Stimulated activated CD8-positive, alpha-beta memory T cell treated with anti-CD3 and anti-CD28 coated beads, Interleukin-4, amount 100 ng/mL, for 4 hours (primary cell): ENCODE measurements at places on chromosomes 16 and 17.

- DNase-seq, result no peak
Measured at GRCh38 chr16:62068747-62069146, 32.5 kb upstream of the CDH8 start.

- DNase-seq, result no peak
Measured at GRCh38 chr17:17186051-17186450, 20.1 kb downstream of the PLD6 start.

GRCh38 chr16:58684001-58684353 is 593 bp downstream of the SLC38A7 start:
- DNase-seq, result no peak

DNA sequence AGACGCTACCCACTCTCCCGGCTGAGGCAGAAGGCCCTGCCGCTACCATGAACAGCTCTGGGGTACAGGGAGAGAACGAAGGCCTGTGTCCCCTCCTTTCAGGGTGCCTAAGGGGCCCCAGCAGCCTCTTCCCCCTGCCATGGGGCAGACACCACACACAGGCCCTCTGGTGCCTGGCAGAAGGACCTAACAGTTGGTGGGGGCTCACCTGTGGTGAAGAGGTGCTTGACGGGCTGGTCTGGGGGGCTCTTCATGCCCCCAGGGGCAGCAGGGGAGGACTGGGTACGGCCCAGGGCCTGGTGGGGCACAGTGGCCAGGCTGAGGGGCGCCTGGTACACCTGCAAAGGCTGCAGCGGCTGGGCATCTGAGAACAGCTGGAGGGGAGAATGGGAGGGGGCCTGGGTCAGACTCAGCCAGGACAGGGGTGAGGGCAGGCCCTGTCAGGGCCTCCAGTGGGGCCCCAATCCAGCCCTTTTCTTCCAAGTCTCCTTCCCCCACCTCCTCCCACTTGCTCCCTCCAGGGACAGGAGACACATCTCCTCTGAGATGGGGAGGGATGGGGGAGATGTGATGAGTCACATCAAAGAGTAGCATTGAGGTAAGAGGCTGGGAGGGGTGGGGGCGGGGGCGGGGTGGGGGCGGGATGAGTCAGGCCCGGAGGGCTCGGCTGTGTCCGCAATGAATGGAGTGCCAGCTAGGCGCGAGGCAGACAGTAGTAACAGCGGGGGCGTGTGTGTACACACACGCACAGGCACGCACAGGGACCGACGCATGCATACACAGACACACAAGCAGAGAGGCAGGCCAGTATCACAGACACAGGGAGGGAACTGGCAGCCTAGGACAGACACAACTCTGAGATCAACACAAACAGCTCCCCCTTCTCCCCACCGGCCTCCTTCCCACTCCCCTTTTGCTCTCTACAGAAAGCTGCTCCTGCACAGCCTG is 16.1 kb downstream of the G6PC3 start:
- peak; percentile 55 for DNase-seq

GRCh38 chr17:31570951-31571892 is 179.7 kb downstream of the RAB11FIP4 start:
- DNase-seq, result no peak

DNA sequence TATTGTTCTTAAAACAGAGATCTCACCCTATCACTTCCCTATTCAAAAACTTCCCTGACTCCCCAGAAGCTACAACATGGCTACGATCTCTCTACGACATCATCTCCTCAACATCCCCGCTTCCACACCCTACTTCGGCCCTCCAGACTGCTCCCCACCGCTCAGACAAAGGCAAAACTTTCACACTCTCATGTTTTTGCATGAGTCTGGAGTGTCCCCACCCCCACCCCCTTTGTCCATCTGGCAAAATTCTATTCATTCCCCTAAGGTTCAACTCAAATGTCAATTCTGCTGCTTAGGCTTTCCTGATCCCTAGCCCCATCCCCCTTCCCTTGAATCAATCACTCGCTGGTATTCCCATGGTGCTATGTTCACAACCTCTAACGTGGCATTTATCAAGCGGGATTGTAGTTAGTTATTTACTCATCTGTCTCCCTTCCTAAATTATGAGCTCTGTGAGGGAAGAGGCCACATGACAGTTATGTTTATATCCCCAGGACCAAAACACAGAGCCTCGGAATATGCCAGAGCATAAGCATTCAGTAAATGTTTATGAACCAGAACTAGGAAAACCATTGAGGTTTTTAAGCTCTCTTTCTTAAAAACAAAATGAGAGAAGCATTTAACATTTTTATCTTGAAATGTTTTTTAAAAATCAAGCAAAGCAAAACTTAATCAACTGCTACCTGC is 55.9 kb downstream of the STX8 start:
- DNase-seq, result no peak

DNA sequence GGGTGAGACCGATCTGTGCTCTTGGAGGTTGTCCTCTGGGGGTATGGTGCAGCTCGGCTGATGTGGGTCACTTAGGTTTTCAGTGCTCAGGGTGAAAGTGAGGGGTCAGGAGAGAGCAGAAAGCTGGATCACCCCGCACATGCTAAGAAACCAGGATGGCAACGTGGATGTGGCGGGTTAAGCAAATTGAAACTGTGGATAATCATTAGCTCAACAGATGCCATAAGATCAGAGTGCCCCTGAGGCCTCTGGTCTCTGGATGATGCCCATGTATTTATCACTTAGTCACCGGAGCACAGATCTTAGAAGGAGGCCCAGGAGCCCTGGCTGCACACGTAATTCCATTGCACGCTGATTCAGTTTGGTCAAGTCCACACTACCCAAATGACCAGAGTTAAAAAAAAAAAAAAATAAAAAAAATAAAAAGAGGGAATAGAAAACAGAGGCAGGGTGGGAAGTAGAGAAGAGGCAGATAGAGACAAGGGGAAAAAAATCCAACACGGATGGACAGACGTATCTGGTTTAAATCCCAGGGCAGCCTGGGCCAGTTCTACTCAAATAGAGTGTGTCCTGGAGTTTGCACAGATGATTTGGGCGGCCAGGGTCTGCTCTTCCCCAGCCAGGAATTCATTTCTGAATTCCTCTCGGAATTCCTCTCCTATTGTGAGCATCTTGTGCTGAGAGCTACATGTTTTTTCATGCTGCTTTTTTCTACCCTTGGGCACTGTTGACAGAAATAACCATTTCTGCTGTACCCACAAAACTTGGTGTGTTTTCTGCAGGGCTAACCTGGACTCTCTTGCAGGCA is 378.3 kb downstream of the CPPED1 start:
- no peak for DNase-seq

DNA sequence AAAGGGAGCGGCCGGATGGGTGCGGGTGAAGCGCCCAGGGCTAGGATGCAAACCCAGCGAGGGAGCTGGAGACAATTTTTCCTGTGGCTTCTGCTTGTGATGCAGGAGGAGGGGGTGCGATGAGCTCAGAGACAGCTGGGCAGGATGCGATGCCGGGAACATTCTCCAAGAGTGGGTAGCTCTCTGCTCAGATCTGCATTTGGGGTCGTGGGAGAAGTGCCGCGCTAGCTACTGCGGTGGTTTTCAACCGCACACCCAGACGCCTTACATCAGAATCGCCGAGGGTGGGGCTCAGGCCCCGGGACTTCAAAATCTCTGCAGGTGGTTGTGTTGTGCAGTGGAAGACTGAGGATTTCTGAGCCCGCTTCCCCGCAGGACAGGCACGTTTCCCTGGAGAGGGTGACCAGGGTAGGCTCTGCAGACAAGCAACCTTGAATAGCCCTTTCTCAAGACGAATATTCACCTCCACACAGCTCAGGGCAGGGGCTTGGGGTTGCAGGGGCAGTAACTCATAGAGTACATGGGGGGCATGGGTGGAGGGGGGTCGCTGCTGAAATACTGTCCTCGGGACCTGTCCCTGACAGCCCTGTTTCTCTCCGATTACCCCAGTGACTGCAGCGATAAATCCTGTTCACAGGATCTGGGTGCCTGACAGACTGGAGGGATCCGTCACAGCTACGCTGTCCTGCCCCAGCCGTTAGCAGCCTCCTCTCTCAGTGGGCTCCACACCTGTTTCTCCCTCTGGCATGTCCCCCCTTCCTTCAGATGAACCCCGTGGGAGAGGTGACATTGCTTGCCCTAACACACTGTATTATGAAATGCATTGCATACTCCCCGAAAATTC is 63.3 kb downstream of the HAPSTR1 start:
- DNase-seq, result no peak

DNA sequence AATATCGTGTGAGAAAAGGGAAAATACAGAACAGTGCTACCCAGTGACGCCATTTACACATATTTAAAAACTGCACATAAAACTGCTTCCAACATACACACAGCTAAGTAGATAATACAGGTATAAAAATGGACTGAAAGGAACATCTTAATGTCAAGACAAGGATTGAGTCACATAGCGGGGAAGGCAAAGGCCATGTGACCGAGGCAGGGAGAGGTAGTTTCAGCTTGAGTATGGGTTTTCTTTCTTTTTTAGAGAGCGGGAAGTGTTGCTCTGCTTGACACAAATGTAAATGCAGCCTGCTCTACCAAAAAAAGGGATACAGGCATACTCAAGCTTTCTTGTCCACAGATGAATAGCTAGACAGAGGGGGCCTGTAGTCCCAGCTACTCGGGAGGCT is 46.5 kb downstream of the SDR42E1 start:
- DNase-seq, result no peak

DNA sequence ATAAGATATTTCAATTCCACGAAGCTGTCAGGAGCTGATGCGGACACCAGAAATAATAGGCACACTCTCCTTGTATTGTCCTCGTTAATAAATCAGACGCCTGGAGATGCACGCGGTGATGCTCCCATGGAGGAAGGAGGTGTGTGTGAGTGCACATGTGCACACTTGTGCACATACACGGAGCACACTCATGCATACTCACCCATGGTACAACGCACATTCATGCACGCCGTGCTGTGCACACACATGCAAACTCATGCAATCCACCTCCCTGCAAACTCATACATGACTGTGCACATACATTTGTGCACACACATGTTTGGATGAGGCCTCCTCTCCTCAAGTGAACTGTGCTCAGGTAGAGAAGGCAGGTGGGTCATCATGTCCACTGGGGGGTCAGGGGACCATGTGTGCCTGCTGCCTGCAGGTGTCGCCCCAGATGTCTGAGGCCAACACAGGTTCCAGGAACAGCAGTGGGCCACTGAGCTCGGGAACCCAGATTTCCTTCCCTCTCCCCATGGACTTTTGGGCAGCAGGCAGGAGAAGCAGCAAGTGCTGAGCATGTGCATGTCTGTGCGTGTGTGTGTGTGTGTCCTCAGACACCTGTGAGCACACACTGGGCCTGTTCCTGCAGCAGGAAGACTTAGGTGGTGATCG is 165.3 kb downstream of the SDK2 start:
- no peak for DNase-seq

- no peak for DNase-seq
Measured at GRCh38 chr16:17829811-17830210, 359.1 kb upstream of the XYLT1 start.

GRCh38 chr16:78709137-78709884 is 609.9 kb downstream of the WWOX start:
- DNase-seq, result no peak

GRCh38 chr16:3094289-3095027 is 4.6 kb downstream of the ZSCAN10 start:
- DNase-seq, result no peak

DNA sequence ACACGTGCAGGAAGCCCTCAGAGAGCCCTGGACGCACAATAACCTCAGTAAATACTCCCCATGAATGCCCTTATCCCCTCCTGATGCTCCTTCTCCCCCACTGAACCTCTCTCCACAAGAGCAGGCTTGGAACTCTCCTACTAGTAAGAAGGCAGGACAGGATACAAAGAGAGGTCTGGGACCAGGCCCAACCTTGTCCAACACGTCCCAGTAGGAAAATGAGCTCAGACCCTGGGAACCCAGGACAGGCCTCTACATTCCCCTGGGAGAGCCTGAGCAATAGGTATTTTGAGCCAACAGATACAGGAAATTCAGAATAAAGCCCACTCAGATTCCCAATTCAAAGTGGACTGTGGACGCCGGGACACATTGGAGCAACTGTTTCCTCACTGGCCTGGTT is 19.2 kb downstream of the ZNF423 start:
- DNase-seq, result no peak

DNA sequence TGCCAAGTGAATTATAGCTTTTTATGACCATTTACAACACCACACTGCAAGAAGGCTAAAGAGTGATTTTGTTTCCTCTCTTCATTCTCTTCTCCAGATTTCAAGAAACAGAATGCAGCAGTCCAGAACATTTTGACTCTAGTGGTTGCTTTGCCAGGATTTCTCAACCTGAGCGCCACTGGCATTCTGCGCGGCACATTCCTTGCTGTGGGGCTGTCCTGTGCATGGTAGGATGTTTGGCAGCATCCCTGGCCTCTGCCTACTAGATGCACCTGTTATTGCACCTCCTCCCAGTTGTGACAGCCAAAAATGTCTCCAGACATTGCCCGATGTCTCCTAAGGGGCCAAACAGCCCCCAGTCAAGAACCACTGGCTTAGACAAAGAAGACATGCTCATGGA is 25.7 kb upstream of the SLC39A11 start:
- DNase-seq, result no peak

GRCh38 chr17:37065486-37066321 is 117.0 kb downstream of the AATF start:
- no peak for DNase-seq

GRCh38 chr17:17725752-17726457 is 44.6 kb downstream of the RAI1 start:
- DNase-seq, result no peak

GRCh38 chr16:84562174-84562815 is 55.6 kb downstream of the COTL1 start:
- DNase-seq, result no peak

- DNase-seq, result no peak
Measured at GRCh38 chr17:64455993-64456885, 7.3 kb downstream of the MILR1 start.

GRCh38 chr17:49035470-49036269 is 38.5 kb downstream of the IGF2BP1 start:
- no peak for DNase-seq

- no peak for DNase-seq
Measured at GRCh38 chr16:70270176-70270575, 18.4 kb upstream of the EXOSC6 start.

DNA sequence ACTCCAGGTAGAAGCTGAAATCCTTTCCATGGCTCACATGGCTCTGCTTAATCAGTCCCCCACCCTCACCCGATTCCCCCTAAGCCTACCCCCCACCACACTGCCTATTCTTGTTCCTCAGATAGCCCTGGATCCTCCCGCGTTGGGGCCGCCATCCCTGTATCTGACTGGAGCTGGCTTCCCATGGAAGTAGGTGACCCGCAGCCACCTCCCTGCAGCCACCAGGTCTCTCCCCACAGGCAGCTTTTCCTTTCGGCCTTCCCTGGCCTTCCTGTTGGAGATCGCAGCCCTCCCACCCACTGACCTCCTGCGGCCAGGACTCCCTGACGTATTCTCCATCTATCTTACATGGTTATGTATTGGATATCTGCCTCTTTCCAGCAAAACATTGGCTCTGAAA is 82.3 kb upstream of the MED9 start:
- DNase-seq, result no peak

DNA sequence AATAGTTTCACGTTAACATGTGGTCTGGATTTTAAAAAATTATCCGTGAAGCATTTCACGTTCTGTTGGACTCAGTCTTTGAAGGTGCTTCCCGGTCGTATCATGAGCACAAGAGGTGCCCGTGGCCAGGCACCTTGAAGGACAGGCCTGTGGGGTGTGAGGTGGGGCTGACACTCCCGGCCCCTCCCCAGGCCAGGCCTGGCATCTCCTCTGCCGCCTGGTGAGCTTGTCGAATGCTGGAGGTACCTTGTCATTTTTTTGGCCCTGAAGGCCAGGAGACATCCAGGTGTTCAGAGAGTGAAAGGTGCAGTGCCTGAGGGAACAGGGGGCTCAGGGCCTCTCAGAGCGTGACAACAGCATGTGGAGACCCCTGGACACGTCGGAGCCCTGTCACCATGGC is 11.7 kb downstream of the ZNF469 start:
- DNase-seq, result no peak

- DNase-seq, result no peak
Measured at GRCh38 chr17:65079489-65079900, 23.0 kb upstream of the GNA13 start.
